Panc1 (cell line): ENCODE measurements at places on chromosomes 13 and 19. TPM values are rescaled to one million over a fixed set of nuclear protein-coding genes. Genes with fewer than 3 reads are reported as not detected.
A peak's percentile ranks its signal among the peaks of the same experiment; 100 is the strongest.

Gene GAPDHS
- total RNA-seq = not detected

Gene CPB2
- 0.28 TPM for total RNA-seq

Gene CRLF1
- 3.5 TPM for total RNA-seq

Gene TIMM44
- 105 TPM for total RNA-seq

DNA sequence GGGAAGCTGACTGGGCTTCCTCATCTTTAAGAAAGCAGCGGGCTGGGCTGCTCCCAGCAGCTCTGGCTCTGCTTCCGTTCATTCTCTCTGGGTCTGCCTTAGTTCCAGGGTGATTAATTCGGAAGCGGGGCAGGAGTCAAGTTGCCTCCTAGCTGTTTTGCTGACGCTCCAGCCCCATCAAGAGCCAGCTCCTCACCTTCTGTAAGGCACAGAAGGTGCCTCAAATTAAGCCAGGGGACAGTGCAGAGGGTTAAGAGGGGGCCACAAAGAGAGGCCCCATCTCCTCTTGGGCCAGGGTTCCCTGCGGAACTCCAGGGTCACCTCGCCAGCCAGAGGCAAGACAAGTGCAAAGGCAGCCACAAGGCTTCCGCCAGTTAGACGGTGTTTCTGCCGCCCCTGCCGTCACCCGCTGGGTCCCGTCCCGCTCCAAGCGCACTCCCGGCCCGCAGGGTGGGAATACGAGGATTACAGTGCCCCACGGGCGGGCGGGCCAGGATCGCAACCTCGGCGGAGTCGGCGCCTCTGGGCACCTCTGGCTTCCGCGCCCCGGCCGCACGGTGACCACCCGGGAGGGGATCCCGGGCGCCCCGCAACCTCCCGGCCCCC, 508 bp downstream of the SLC15A1 start:
- peaks cover 4% of the 10 kb centered on the region; the same call in 1 of the 2 replicates for H3K27me3 ChIP-seq
- H3K27ac ChIP-seq = no peak overlapping the region
- H3K36me3 ChIP-seq = no peaks in the 10 kb centered on the region
- H3K4me3 ChIP-seq = peak overlapping the region; percentile 40
- DNase-seq = no peak

DNA sequence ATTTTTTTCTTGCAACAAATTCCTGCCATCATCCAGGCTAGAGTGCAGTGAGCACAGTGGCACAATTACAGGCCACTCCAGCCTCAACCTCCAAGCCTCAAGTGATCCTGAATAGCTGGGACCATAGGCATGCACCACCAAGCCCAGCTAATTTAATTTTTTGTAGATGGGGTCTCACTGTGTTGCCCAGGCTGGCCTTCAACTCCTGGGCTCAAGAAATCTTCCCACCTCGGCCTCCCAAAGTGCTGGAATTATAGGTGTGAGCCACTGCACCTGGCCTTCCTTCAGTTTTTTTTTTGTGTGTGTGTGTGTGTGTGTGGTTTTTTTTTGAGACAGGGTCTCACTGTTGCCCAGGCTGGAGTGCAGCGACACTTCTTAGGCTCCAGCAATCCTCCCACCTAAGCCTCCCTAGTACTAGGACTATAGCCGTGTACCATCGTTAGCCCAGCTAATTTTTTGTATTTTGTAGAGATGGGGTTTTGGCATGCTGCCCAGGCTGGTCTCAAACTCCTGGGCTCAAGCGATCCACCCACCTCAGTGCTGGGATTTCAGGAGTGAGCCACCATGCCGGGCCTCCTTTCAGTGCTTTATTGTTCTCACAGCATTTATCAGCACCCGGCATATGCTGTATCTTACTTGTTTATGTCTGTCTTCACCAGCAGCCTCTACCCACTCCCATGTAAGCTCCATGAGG, 5.9 kb upstream of the SRRM5 start:
- no peak overlapping the region for H3K27ac ChIP-seq
- no peak overlapping the region for H3K4me3 ChIP-seq
- DNase-seq = no peak

DNA sequence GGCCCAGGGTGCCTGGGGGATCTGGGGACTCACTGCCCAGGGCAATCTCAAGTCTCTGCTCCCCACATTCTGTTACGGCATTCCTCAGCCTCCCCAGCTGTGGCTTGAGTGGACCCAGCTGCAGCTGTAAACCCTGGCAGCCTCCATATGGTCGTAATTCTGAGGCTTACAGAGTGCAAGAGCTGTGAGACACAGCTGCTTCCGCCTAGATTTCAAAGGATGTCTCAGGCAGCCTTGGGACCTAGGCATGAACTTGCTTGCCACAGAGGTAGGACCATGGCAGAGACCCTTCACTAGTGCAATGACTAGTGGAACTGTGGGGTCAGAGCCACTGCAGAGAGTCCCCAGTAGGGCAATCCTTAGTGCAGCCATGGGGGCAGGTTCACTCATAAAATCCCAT, 297.5 kb downstream of the ENOX1 start:
- H3K36me3 ChIP-seq = no peaks in the 10 kb centered on the region
- H3K27ac ChIP-seq = no peak overlapping the region
- DNase-seq = no peak
- no peaks in the 10 kb centered on the region for H3K4me1 ChIP-seq
- H3K27me3 ChIP-seq = no peaks in the 10 kb centered on the region

- H3K4me3 ChIP-seq = no peak overlapping the region
- no peaks in the 10 kb centered on the region for H3K36me3 ChIP-seq
- H3K27me3 ChIP-seq = peaks cover 20% of the 10 kb centered on the region
Measured at GRCh38 chr19:29364224-29364726, 151.3 kb upstream of the UQCRFS1 start.

DNA sequence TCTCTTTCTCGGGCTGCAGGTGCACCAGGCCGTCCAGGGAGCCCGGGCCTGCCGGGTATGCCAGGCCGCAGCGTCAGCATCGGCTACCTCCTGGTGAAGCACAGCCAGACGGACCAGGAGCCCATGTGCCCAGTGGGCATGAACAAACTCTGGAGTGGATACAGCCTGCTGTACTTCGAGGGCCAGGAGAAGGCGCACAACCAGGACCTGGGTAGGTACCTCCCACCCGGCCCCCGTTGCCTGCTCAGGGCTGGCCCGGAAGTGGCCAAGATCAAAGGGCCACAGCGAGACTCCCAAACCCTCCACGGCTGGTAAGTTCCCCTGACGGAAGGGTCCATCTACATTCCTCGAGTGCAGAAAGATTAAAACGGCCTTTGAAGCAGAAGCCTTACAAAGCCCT, 55.1 kb downstream of the RAB20 start:
- H3K27ac ChIP-seq = no peak overlapping the region
- no peaks in the 10 kb centered on the region for H3K4me1 ChIP-seq
- no peak for DNase-seq
- no peak overlapping the region for H3K4me3 ChIP-seq
- H3K36me3 ChIP-seq = no peaks in the 10 kb centered on the region
- H3K27me3 ChIP-seq = no peaks in the 10 kb centered on the region

DNA sequence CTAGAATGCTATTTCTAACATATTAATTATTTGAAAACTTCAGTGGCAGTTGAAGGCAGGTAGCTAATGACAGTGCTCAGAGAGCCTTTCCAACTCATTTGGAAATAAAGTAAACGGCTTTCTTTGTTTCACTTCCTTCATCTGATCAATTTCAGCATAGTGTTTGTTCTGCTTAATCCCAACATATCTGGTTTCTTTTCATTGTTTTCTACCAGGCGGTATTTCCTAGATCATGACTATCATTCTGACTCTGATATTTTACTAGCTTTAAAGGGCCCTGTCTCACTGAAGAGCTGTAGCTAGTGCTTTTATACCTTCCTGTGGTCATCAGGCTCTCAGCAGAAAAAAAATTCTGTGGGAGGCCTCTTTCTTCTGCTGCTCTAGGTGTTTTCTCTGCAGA, 178.6 kb downstream of the RBM26 start:
- H3K27ac ChIP-seq = no peak overlapping the region
- no peaks in the 10 kb centered on the region for H3K36me3 ChIP-seq
- DNase-seq = no peak
- no peaks in the 10 kb centered on the region for H3K27me3 ChIP-seq

- H3K4me1 ChIP-seq = no peaks in the 10 kb centered on the region
- DNase-seq = no peak
- no peak overlapping the region for H3K27ac ChIP-seq
- no peaks in the 10 kb centered on the region for H3K36me3 ChIP-seq
- no peak overlapping the region for H3K4me3 ChIP-seq
- no peaks in the 10 kb centered on the region for H3K27me3 ChIP-seq
Measured at GRCh38 chr13:84569366-84569765, 687.1 kb upstream of the SLITRK1 start.

- no peaks in the 10 kb centered on the region for H3K4me1 ChIP-seq
- DNase-seq = no peak
- H3K36me3 ChIP-seq = no peaks in the 10 kb centered on the region
- H3K27ac ChIP-seq = no peak overlapping the region
- H3K27me3 ChIP-seq = no peaks in the 10 kb centered on the region
- no peak overlapping the region for H3K4me3 ChIP-seq
Measured at GRCh38 chr13:25699056-25699455, 327.3 kb downstream of the ATP8A2 start.

DNA sequence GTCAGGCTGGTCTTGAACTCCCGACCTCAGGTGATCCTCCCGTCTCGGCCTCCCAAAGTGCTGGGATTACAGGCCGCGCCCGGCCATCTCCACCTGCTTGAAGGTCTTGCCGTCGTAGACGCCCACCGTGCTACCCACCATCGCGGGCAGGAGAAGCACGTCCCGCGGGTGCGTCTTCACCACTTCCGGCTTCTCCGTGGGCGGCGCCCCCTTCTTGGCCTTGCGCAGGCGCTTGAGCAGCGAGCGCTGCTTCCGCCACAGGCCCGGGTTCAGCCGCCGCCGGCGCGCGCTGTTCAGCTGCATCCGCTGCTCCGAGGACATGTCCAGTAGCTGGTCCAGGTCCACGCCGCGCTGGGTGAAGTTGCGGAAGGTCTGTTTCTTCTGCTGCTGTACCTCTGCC, 21.6 kb downstream of the EFNA2 start:
- H3K4me1 ChIP-seq = peaks cover 13% of the 10 kb centered on the region
- H3K4me3 ChIP-seq = no peak overlapping the region
- no peak for DNase-seq
- no peaks in the 10 kb centered on the region for H3K36me3 ChIP-seq
